ENCODE measurements at places on chromosomes 13 and 19.

DNA sequence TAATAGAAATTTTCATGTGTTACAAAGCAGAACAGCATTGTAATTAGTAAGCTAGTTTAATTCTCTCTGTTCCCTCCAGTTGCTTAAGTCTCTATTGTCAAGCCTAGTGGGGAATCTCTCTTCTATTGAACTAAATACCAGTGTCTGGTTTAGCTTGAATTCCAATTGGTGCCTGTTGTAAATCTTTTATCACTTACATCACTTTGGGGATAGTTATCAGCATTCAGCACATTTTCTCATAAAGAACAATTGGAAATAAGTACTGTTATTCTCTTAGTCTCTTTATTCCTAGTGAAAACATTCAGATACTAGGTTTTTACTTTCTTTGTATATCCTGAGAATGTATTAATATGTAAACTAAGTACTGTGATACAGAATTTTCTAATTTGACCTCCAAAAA, 25.2 kb downstream of the IPO5 start:
- DNase-seq: no peak

DNA sequence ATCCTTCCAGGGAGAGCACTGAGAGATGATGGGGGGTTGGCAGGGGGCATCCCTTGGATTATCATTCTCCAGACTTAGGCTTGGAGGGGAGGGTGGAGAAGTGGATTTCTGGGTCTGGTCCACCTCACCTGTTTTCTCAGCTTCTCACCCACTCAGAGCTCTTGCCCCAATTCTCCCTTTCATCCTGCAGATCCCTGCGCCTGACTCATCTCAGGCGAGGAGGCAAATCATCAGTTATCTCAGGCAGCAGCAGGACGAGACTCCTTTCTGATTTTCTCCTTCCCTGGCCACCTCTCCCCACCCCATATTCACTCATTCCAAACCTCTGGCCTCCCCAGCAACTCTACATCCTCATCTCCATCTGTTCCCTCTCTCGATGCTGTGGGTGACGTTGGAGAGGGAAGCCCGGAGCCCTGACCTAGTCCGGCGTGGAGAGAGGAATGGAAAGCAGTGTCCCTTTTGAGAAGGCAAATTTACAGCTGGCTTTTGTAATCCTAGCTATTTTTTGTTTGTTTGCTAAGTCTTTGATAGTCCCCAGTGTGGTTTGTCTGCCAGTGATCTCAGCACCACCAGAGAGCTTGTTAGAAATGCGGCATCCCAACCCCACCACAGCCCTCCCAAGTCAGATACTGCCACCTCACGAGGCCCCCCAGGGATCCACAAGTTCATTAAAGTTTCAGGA, 24.0 kb upstream of the TPT1 start:
- no peak for DNase-seq

DNA sequence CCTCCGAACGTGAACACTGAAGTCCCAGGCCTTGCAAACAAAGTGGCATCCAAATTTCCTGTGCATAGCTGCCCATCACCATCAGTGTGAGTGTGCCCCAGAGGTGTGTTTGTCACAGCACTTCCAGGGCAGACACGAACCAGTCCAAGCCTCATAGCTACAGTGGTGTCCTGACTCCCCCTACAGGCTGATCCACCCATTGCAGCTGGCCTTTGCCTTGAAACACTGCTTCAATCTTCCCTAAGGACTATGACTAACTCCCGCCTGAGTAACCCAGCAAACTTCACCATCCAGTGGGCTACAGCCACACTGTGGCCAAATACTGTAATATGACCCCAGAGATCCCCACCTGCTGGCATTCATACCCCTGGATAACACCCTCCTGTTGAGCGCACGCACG, 3.9 kb downstream of the ZNF266 start:
- no peak for DNase-seq

DNA sequence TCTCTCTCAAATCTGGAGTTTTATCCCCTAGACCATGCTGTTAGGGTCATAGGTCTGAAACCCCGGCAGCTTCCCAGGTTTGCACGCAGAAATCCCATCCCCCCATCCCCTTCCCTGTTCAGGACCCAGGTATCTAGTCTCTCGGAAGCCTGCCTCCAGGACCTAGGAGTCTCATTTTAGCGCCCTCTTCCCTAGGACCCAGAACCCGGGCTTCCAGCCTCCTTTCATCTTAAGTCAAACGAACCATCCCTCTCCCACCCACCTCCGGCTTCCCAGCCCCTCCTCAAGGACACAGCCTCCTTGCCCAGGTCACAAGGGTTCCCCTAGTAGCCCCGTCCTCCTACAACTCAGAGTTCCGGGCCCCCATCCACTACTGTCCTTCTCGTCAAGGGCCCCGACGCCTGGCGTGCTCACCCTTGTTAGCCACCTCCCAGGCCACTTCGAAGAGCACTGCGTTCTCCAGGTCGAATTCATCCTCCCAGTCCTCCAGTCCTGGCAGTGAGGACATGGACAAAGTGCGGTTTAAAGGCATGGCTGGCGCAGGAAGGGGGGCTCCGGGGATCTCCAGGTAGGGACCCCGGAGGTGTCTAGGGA, 431 bp downstream of the GYS1 start:
- no peak for DNase-seq

- no peak for DNase-seq
Observed at GRCh38 chr19:4303819-4304537, 420 bp upstream of the FSD1 start.

DNA sequence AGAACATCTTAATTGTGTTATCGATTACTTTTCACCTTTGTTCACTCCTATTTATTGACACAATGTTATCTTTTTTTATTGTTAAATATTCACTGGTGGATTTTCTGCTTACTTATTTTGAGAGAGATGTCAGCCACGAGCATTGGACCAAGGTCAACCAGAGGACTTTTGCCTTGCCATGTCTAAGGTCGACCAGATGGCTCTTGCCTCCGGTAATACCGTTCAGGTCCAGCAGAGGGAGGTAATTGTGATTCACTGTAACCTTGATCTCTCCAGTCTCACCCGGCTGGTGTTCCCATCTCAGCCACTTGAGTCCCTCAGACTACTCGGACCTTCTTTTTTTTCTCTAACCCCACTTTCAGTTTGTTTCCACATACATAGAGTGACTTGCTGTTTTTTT, 1438.1 kb downstream of the UQCRFS1 start:
- DNase-seq: no peak

DNA sequence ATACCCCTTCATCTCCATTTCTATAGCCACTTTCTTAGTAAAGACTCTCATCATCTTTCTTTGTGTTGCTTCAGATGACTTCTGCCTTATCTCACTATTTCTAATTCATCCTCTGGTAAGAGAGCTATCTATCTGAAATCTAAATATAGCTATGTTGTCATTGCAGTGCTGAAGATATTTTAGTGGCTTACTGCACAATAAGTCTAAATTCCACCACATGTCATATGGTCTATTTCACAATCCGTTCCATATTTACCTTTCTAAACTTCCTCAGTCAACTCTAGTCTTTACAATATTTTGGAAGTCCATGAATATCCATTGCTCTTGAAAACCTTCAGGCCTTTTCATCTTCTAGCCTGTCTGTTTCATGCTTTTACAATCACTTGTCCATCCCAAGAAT, 465.1 kb upstream of the SLC10A2 start:
- no peak for DNase-seq

- no peak for DNase-seq
Observed at GRCh38 chr13:90565985-90566713, 781.3 kb upstream of the MIR17HG start.
